ENCODE measurements at places on chromosomes 2 and 18. TPM values are rescaled to one million over a fixed set of nuclear protein-coding genes. Genes with fewer than 3 reads are reported as not detected.

RANBP2 gene
- polyA plus RNA-seq = 62.8 TPM

FAM237A gene
- not detected for polyA plus RNA-seq

IFIH1 gene
- polyA plus RNA-seq = 9.2 TPM

GRCh38 chr2:39542523-39542922 lies 105.4 kb upstream of the MAP4K3 start:
- no peak for DNase-seq
